ENCODE measurements at places on chromosomes 11 and 22.

DNA sequence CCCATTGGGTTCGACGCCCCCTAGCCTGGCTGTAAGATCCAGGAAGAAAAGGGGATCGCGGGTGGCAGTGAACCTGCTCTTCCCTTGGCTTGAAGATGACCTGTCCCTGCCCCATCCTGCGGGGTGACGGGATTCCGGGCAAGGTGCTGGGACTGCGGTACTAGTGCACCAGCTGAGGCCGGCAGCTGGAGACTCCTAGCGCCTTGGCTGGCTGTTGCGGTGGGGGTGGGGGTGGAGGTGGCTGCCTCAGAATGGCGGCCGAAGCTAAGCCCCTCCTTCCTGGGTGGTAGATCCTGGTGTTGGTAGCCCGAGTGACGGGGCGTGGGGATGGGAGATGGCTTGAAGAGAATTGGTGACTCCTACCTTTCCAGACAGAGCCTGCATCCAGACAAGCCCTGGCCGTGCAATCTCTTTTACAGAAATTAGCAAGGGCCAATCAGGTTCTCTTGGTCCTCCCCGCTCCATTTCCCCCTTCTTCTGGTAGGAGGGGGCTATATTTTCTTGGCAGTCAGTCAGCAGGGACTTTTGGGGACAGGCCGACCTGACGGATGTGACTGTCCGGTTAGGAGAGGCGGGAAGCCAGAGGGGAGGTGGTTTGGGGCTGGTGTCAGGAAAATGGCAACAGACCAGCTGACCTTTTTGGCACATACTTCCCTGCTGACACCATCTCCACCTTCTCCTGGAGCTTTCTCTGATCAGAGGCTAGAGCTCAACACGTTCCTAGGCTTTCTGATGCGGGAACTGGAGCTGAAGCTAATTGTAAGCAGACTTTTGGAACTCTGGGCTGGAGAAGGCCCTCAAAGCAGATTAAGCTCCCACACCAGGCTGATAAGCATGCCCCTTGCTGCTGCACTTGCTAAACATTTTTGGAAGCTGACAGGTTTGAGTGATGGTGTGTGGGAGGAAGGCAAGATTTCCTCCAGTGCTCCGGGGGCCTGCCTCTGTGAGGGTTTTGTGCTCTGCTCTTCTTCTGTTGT lies 2.0 kb downstream of the NAV2 start:
- peak; percentile 35 for DNase-seq

- DNase-seq, result no peak
Measured at GRCh38 chr11:120398132-120398531, 61.9 kb downstream of the ARHGEF12 start.

GRCh38 chr11:76103460-76103859 lies 102.8 kb downstream of the WNT11 start:
- no peak for DNase-seq

- no peak for DNase-seq
Measured at GRCh38 chr11:27485930-27486773, 13.6 kb upstream of the LGR4 start.

DNA sequence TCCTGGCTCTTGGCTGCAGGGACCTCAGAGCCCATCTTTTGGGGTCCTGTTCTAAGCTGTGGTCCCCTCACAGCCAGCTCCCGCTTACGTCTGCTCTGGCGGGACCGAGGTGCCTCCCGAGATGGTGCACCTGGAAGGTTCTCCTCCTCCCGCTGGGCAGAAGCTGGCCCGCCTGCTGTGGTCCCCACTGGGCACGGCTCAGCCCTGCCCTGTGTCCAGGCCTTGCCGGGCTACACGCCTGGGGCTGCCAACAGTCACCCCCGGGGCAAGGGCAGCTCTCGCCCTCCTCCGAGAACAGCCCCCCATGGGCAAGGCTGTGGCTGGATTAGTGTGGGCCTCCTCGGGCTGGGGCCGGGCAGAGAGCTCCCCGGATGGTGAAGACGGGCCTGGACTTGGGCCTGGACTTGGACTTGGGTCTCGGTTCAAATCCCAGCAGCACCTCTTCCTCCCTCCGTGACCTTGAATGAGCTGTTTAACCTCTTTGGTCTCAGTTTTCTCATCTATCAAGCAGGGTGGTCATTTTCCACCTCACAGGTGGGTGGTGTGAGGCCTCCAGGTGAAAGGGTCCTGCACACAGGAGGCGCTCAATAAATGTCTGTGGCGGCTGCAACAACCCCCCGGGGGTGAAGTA lies 998 bp downstream of the BAIAP2L2 start:
- DNase-seq, result peak; percentile 54

Measured in urothelium cell line (cell line).